ENCODE measurements at places on chromosomes 4 and X.

DNA sequence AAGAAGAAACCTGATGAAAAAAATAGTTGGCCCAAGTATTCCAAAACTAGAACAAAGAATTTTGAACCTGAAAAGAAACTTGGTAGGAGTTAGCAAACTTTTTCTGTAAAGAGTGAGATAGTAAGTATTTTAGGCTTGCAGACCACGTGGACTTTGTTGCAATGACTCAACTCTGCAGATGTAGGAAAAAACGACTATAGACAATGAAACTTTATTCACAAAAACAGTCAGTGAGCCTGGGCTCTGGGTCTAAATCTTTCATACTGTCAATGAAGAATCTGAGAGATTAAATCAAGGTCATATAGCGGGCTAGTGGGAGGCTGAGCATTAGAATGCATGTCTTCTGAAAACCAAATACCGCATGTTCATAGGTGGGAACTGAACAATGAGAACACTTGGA, 23.0 kb downstream of the SH3D19 start:
- DNase-seq: no peak

GRCh38 chr4:139563515-139563914, 7.5 kb upstream of the SETD7 start:
- DNase-seq: no peak

DNA sequence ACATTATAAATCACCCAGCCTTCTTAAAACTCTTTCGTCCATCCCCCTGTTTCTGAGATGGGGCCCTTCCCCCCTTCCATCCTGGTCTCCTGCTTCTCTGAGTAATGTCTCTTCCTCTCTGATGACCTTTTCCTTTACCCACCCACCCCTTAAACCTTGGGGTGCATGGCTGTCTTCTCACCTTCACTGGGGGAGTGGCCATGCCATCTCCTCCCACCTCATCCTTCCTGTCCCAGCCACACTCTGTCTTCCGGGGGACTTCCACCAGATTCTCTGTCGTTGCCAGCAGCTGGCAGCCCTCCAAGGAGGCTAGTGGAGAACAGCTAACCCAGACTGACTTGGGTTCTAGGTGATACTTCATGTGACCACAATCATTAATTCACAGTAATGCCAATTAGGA, 83.2 kb upstream of the SCML1 start:
- no peak for DNase-seq

GRCh38 chr4:142447009-142447408, 399.1 kb downstream of the INPP4B start:
- no peak for DNase-seq

DNA sequence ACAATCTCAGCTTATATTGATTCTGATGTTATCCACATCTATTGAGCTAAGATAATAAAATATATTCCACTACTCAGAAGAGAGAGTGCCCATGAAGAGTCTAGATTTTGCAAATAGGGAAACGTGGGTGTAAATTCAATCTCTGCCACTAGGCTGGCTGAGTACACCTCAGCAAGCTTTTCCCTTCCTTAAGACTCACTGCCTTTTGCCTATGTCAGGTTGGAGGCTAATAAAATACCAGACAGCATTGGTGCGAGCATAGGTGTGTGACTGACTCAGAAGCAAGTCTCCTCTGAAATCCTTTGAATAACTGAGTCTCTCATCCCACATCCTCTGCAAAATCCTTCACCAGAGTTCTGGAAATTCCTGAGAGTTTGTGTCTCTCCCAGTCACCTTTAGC, 405.4 kb upstream of the CPEB2 start:
- DNase-seq: no peak

DNA sequence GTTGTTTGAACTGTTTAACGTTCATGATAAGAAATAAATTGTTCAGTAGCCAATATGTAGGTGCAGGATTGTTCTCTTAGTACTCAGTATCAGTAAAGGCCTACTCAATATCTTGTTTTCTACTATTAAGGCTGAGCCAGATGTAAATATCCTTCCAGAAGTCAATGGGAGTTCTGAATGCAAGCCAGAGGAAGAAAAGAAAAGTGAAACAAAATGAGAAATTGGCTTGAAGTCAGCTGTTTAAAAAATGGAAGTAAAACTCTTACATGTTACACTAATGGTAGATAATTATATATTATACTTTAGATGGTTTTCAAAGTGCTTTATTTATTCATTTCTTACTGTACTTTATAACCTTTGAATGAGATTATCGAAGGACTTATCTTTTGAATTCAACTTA, 1417.9 kb downstream of the ADGRL3 start:
- DNase-seq: no peak

- DNase-seq: no peak
Observed at GRCh38 chr4:167102475-167102874, 131.8 kb downstream of the SPOCK3 start.

DNA sequence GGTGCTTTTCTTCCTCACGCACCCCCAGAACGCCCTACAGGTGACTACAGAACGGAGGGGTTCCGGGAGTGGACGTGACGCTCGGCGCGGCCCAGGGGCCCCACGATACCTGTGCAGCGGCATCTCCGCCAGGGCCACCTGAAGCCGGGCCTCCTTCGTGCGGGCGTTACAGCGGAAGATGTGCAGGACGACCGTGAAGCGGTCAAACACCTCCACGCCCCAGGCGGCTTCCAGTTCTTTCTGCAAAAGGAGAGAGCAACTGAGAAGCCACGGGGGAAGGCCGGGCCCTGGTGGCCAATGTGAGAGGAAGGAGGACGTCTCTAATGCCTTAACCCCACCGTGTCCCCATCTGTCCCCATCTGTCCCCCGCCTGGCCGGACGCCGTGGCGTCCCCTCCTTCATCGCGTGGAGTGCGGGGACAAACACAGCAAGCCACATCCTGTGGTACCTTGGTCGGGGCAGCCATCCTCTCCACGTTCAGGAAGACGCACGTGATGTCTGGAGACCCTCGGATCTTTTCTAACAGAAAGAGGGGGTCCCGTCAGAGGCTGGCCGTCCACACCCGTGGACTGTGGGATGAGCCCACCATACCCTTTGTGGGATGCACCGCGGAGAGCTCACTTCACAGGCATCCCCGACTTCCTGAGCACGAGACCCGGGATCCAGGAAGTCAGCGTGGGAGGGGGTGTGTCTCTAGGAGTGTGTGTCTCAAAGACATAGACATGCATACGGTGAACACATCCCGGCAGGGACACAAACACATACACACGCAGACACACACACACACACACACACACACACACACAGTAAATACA, 3.6 kb downstream of the GTPBP6 start:
- DNase-seq: no peak
